ENCODE measurements at places on chromosomes 12 and 14. TPM values are rescaled to one million over a fixed set of nuclear protein-coding genes. Genes with fewer than 3 reads are reported as not detected.

- DNase-seq = no peak
Measured at GRCh38 chr12:124928912-124929530, 14.6 kb upstream of the UBC start.

DNA sequence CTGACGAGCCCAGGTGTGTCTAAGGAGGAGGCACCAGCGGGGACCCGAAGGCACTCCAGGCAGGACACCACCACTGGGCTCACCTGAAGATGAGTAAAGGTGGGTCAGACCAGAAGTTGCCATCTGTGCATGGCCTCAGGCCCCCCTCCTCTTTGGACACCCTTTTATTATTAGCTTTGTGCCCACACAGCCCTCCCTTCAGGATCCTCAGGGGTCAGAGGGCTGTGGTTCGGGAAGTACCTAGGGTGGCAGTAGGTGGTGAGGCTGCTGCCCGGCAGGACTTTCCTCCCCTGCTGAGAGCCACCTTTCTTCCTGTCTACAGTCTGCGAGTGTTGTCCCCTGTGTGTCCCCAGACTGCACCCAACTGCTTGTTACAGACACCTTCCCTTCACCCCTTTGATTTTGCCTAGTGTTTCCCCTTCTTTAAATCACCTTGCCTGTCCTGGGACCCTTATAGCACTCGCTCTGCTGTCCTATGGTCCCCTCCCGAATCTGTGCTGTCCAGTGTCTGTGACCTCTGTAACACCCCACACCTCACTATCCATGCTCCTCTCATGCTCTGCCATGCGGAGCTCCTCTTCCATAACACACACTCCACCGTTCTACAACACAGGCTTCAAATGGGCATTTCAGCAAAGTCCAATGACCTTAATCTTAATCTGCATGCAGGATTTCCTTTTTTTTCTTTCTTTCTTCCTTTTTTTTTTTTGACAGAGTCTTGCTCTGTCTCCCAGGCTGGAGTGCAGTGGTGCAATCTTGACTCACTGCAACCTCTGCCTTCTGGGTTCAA lies 25.7 kb downstream of the SOAT2 start:
- no peak for DNase-seq

DNA sequence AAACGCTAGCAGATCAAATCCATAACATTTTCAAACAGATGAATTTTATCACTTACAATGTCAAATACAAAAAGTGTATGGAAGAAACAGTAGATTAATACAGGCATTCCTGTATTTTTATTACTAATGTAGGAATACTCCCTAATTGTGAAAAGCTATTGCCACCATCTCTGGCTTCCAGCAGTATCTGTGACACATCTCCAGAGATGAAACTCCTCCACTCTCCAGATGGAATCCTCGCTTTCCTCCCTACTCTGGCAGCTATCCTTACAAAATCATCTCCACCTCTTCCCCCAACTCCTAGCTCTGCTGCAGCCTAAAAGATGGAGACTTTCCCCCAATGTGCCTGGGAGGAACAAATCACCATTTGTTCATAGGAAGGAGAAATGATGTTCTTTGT lies 211.4 kb downstream of the SSPN start:
- DNase-seq = no peak

DNA sequence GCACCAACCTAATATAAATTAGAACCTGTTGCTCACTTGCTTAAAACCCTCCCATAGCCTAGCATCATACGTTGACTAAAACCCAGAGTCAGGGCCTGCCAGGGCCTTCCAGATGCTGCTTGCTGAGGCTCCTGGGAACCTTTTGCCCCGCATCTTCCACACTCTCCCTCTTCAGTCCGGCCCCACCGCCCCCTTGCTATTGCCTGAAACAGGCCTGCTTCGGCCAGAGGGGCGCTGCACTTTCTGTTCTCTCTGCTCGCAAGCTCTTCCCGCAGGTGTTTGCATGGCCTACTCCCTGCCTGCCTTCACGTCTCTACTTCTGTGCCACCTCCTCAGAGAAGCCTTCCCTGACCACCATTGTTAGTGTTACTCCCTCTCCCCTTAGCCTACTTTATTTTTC lies 13.7 kb upstream of the TCTN2 start:
- no peak for DNase-seq

GRCh38 chr12:24198070-24198469 lies 248.6 kb upstream of the SOX5 start:
- DNase-seq = no peak

DNA sequence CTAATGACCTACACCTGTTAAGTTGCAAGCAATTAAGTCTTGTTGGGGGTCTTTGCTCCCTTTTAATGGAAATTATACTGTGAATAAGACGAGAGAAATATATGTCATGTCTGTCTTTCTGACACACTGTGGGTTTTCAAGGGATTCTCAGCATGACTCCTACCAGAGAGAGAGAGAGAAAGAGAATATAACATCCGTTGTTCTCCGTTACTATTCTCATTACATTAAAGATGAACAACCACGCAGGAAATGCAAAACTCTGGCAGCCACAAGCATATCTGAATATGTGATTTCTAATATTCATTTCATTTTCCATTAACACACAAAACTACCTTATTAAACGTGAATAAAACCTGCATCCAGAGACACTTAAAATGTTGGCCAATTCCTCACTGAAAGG lies 67.3 kb upstream of the EGLN3 start:
- DNase-seq = no peak

DNA sequence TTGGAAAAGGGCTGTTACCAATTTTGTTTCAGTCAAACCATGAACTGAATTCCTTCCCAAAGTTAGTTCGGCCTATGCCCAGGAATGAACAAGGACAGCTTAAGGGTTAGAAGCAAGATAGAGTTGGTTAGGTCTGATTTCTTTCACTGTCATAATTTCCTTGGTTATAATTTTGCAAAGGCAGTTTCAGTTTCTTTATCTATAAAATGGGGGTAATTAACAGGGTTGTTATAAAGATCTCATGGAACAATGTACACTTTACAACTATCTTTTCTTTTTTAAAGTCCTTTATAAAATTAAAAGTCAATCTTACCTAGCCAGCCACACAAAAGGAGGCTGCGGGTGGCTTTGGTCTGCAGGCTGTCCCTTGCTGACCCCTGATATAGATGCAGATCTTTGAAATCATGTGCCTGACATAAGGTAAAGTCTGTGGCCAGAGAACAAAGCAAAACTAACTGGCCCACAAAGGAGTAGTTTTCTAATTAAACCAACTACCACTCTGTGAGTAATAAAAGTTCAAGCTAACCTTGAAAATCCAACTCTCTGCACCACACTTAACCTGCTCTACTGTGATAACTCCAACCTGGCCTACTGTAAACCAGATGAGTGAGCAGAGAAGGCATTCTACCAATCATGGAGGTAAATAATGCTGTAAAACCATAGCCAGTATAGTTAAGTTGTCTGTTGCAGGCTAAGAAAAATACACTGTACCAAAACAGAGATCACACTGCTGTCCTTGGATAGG lies 49.5 kb downstream of the SLC38A1 start:
- no peak for DNase-seq

GRCh38 chr12:16857456-16857923 lies 251.5 kb upstream of the LMO3 start:
- DNase-seq = no peak

DNA sequence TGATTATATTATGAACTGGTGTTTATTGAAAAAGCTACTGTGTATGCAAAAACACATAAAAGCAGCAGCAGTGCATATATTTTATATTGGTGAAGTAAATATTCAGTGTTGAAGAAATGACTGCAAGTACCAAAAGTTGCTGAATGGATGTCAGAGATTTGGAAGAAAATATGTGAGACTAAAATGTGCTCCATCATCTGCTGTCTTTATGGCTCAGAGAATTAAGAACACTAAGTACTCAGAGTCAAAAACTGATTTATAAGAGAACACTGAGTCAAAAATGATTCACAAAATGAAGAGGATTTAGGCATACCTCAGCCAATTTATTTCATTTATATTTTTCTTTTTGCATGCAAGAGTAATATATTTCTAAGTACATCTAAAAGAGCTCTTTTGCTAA lies 86.3 kb upstream of the PDZRN4 start:
- no peak for DNase-seq

GRCh38 chr12:80059875-80060274 lies 39.5 kb upstream of the OTOGL start:
- DNase-seq = no peak

- DNase-seq = no peak
Measured at GRCh38 chr14:98198385-98198784, 1073.6 kb downstream of the BCL11B start.

DNA sequence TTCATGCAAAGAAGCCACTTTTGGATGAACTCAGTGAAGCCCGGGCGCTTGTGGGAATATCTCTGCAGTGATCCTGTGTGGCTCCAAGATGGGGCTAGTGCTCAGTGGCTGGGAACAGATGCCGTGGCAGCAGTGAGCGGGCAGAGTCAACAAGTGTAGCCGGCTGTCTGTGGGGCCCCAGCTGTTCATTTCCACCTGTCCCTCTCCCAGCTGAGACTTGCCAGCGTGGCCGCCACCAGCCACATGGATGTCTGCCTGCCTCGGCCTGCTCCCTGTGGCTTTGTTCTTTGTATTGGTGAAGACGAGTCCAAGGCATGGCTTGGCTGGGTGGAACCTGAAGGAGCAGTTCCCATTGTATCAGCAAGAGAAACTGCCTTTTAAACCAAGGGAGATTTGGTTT lies 77.3 kb downstream of the NOS1 start:
- DNase-seq = no peak

- DNase-seq = peak; percentile 32
Measured at GRCh38 chr12:32502693-32503502, 103.5 kb downstream of the FGD4 start.

DNA sequence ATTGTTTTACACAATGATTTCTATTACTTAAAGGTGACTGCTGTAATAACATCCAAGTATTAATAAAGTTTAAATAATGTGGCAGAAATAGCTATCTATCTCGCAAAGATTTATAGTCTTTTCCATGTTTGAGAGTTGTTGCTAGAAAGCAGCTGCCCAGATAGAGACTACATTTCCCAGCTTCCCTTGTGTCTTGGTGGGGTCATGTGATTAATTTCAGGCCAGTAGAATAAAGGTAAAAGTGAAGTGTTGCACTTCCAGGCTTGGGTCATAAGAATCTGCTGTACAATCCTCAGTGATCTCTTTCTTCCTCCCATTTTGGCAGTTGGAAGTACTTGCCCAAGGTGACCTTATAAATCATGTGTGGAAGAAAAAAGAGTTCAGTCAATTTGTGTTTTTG lies 449.7 kb upstream of the USP15 start:
- DNase-seq = no peak

- DNase-seq = no peak
Measured at GRCh38 chr12:52901715-52902541, 2.9 kb downstream of the KRT8 start.

DNA sequence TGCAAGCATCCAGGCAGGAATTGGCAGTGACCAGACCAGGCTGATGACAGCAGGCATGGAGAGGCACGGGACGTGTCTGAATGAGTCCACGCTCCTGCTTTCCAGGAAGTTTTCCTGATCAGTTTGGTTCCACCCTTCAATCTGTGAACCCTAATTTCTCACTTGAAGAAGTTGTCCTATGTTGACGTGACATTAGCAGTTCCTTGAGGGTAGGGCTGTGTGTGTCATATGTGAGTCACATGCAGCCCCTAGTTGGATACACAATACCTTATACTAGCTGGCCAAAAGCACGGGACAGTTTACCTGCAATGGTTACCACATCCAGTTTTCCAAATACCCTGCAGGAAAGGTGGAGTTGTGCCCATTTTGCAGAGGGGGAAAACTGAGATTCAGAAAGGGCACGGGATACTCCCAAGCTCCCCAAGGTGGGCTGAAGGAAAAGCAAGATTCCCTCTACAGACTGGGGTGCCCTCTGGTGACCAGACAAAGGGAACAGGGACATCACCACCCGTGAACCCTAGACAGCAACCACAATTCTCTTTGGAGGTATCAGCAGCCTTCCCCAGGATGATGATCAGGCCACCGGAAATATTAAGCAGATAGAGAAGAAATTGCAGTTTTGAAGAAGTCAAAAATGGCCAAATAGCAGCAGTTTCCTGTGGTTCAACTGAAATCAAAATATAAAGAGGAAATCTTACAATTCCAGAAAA lies 194.5 kb downstream of the PHETA1 start:
- no peak for DNase-seq

The PRB2 gene
- total RNA-seq = not detected

The GCH1 gene
- 8.5 TPM for total RNA-seq

The PDE3A gene
- total RNA-seq = 0.51 TPM

The FGF23 gene
- under 0.01 TPM for total RNA-seq

The ERO1A gene
- total RNA-seq = 32.1 TPM

The SIX4 gene
- total RNA-seq = 0.51 TPM

The NAV3 gene
- total RNA-seq = 2.3 TPM

The TMEM132C gene
- total RNA-seq = not detected

The KRT83 gene
- not detected for total RNA-seq

The KRT2 gene
- total RNA-seq = not detected

The RAB21 gene
- 8.0 TPM for total RNA-seq

The RNASE1 gene
- 8.0 TPM for total RNA-seq
